HT1080 (cell line): ENCODE measurements at places on chromosomes 1 and 21. TPM values are rescaled to one million over a fixed set of nuclear protein-coding genes. Genes with fewer than 3 reads are reported as not detected.

The FMO1 gene
- not detected in 2 replicates for total RNA-seq

The PROK1 gene
- total RNA-seq = not detected in 2 replicates

The CYP4A22 gene
- not detected in 2 replicates for total RNA-seq

The LAD1 gene
- not detected in 2 replicates for total RNA-seq

The HSPB7 gene
- total RNA-seq = not detected in 2 replicates

The SPRR4 gene
- total RNA-seq = not detected in 2 replicates

The CELA2B gene
- not detected in 2 replicates for total RNA-seq

The CHIT1 gene
- not detected in 2 replicates for total RNA-seq

The FAM177B gene
- total RNA-seq = not detected in 2 replicates

The PRR9 gene
- total RNA-seq = 1.3 and 2.0 TPM in 2 replicates

The IL10RB gene
- total RNA-seq = 21.4 and 30.4 TPM in 2 replicates

The CAMK1G gene
- not detected in 2 replicates for total RNA-seq

The RCSD1 gene
- total RNA-seq = not detected in 2 replicates

The SLC45A3 gene
- total RNA-seq = 10.7 and 13.2 TPM in 2 replicates

The MRPL39 gene
- total RNA-seq = 51.9 and 53.4 TPM in 2 replicates

The AVPR1B gene
- total RNA-seq = not detected in 2 replicates

The NCF2 gene
- 4.4 and 5.4 TPM in 2 replicates for total RNA-seq

The TNNT2 gene
- not detected in 2 replicates for total RNA-seq
